ENCODE measurements at places on chromosomes 11 and 22.

- DNase-seq: no peak
Observed at GRCh38 chr11:66641834-66642233, 3.3 kb downstream of the RBM4 start.

DNA sequence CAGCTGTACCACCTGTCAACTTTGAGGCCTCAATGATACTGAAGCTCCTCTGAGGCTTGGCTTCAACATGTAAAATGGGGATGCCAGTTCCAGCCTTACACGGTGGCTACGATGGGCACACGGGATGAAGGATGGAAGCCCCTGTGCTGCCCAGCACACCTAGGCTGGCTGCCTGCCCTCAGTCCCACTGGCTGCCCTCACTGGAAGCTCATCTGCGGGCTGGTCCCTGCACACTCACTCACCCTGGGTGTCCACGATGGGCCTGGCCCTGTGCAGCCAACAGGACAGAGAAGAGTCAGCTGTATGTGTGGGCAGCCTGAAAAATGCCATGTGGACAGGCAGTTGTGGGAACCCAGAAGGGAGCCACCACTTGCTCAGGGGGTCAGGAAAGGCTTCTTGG, 2.2 kb downstream of the YIF1A start:
- no peak for DNase-seq

DNA sequence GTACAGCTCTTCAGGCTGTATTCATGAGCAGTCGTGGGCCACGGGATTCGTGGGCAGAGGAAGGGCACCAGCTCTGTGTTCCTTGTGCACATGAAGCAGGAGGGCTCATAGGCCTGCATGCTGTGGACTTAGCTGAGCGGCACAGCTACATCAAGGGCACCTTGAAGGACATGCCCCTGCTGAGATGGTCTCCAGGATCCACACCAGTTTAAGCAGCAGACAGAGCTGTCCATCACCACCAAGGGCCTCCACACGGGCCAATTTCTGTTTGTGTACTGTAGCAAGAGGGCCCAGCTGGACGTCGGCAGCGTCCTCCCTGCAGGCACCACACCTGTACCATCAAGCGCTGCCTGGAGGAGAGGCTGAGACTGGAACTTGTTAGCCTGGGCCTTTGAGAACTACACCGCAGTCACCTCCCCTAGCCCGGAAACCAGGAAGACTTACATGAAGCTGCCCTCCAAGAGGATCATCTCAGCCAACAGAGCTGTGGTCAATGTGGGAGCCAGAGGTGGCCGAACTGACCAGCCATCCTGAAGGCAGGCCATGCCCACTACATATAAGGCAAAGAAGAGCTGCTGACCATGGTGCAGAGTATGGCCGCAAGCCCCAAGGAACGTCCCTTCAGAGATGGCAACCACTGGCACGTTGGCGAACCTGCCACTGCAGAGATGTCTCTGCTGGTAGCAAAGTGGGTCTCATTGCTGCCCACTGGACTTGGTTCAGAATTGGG, 32.7 kb upstream of the GNB1L start:
- DNase-seq: no peak

DNA sequence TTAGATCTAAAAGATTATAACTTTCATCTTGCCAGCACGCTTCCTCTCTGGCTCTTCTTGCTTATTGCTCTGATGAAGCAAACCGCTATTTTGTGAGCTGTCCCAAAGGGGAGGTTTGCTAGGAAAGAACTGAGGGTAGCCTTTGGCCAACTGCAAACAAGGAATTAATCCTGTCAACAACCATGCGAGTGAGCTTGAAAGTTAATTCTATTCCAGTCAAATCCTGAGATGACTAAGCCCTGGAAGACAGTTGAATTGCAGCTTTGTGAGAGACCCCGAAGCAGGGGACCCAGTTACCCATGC, 10.3 kb upstream of the RNF141 start:
- no peak for DNase-seq

GRCh38 chr11:115964091-115964490, 459.9 kb upstream of the CADM1 start:
- DNase-seq: no peak

GRCh38 chr22:33255791-33256190, 197.6 kb upstream of the SYN3 start:
- DNase-seq: no peak

DNA sequence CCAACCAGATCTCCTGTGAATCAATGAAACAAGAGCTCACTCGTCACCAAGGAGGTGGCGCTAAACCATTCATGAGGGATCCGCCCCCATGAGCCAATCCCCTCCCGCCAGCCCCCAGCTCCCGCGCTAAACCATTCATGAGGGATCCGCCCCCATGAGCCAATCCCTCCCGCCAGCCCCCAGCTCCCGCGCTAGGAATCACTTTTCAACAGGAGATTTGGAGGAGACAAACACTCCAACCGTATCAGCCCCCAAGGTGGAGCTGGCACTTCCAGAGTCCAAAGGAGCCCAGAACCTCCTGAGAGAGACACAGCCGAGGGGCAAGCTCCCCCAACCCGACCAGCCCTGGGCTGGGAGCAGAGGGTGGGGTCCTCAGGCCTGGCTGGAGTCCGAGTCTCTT, 40.9 kb upstream of the PRR5 start:
- DNase-seq: no peak

- no peak for DNase-seq
Observed at GRCh38 chr11:69377029-69377952, 83.3 kb downstream of the MYEOV start.

DNA sequence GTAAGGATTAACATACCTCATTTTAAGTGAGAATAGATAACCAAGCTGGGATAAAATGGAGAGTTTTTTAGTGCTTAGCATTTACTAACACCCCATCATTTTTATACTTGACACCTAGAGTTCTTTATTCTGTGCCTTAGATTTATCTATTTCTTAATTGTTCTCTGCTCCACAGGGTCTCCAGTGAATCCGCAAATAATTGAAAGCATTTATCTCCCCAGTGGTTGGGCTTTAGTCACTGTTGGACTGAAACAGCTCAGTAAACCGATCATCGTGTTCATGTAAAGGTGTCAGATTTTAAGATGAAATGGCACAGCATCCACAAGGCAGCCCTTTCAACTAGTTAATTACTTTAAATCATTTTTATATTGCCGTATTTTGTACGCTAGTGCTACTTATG, 17.8 kb upstream of the GRIA4 start:
- DNase-seq: no peak

GRCh38 chr11:134976551-134976950, 564.5 kb upstream of the B3GAT1 start:
- no peak for DNase-seq

- no peak for DNase-seq
Observed at GRCh38 chr11:11432621-11433319, 79.7 kb upstream of the CSNK2A3 start.

GRCh38 chr11:14320020-14320419, 39.0 kb downstream of the RRAS2 start:
- peak; percentile 51 for DNase-seq

All from GM06990 (cell line).